ENCODE measurements at places on chromosomes 16 and 17.

- no peak for DNase-seq
Observed at GRCh38 chr16:67052399-67052798, 23.4 kb downstream of the CBFB start.

- DNase-seq, result no peak
Observed at GRCh38 chr17:28545787-28546415, 6.5 kb downstream of the UNC119 start.

GRCh38 chr16:89319886-89320781 is 102.6 kb downstream of the ZNF778 start:
- peak; percentile 31 for DNase-seq

DNA sequence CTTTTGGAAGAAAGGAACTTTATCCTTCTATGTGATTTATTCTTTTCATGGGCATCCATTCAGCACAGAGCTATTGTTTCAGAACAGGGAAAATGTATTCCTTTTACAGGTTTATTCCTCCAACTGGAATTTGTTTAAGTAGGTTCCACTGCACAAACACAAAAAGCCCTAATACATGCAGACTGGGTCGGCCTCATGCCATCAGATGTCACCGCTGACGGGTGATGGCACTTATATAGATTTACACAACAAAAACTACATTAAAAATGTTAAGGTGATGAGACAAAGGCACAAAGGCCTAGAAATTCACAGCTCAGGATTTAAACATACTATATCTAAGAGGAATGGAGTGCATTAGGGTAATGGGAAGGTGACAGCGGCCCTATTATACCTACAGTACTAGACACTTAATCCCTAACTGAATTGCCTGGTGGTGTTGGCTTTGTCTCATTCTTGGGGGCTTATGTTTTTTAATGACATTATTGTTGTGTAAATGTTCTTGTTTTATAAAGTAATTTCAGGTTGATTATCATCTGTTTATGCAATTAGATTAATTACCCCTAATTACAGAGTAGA is 276.4 kb upstream of the PSMD7 start:
- DNase-seq, result no peak

GRCh38 chr16:586047-586644 is 3.7 kb upstream of the RAB40C start:
- DNase-seq, result no peak

GRCh38 chr16:50274326-50275097 is 8.2 kb downstream of the ADCY7 start:
- DNase-seq, result peak; percentile 37

GRCh38 chr17:71516149-71516548 is 604.7 kb upstream of the SOX9 start:
- no peak for DNase-seq

DNA sequence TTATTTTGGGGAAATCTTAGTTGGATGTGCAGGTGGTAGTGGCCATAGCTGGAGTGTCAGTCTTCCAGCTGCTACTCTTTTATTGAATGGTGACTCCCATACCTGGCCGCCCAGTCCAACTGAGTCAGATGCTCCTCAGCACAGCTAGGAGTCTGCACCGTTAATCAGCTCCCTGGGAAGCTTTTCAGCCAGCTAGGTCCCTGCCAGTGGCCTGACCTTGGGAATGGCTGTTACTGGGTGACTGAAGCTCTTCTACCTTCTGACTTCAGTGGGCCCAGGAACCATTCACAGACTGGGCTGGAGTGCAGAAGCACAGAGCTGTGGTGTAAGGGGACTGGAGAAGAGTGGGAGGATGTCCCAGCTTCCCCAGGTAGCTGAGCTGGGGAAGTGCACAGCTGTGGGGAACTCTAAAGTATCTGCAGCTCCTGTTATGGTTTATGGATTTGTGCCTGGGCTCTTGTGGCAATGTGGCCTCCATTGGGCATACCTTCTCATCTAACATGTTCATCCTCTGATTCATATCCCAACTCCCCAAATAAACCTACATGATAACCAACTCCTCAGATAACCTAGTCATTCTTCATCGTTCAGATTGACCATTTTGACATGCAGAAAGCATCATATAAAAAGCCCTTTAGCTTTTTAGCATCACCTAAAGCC is 14.0 kb downstream of the ALKBH5 start:
- no peak for DNase-seq

DNA sequence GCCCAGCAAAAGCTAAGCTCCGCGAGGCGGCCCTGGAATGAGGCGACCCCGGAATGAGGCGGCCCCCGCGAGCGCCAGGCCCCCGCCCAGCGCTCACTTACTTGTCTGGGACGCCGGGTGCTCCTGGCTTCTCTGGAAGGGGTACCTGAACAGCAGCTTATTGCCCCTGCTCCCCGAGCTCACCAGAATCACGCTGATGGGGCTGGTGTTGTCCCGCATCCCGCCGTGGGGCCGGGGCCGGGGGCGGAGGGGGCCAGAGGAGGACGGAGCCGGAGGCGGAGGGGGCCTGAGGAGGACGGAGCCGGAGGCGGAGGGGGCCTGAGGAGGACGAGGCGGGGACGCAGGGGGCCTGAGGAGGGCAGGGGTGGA is 440 bp downstream of the NPRL3 start:
- DNase-seq, result peak; percentile 33

DNA sequence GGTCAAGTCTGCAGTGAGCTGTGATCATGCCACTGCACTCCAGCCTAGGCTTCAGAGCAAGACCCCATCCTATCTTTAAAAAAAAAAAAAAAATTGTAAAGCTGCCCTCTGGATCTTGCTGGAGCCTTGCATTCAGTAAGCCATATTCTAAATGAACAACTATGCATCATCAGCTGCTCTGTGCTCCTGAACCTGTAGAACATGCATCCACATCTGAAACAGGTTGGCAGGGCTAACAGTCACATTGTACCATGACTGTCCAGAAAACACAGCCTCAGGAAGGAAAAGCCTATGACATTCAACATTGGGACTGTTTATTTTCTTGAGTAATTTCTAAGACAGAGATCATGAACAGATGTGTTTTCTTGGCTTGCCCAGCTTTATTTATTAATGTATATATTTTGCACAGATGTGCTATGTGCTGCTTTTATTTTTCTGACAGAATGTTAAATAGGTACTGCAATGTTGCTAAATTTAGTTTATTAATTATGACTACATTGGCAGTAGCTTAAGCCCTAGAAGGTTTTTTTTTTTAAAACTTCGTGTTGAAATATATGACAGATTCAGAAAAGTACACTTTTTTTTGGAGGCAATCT is 19.8 kb downstream of the ACSF2 start:
- DNase-seq, result no peak

GRCh38 chr16:23581764-23582163 is 14.4 kb downstream of the NDUFAB1 start:
- no peak for DNase-seq

- DNase-seq, result no peak
Observed at GRCh38 chr17:81018044-81018802, 16.7 kb upstream of the BAIAP2 start.

- DNase-seq, result no peak
Observed at GRCh38 chr17:17810895-17811248, 25.9 kb downstream of the SREBF1 start.

- no peak for DNase-seq
Observed at GRCh38 chr16:5461141-5461540, 363.5 kb upstream of the EEF2KMT start.

DNA sequence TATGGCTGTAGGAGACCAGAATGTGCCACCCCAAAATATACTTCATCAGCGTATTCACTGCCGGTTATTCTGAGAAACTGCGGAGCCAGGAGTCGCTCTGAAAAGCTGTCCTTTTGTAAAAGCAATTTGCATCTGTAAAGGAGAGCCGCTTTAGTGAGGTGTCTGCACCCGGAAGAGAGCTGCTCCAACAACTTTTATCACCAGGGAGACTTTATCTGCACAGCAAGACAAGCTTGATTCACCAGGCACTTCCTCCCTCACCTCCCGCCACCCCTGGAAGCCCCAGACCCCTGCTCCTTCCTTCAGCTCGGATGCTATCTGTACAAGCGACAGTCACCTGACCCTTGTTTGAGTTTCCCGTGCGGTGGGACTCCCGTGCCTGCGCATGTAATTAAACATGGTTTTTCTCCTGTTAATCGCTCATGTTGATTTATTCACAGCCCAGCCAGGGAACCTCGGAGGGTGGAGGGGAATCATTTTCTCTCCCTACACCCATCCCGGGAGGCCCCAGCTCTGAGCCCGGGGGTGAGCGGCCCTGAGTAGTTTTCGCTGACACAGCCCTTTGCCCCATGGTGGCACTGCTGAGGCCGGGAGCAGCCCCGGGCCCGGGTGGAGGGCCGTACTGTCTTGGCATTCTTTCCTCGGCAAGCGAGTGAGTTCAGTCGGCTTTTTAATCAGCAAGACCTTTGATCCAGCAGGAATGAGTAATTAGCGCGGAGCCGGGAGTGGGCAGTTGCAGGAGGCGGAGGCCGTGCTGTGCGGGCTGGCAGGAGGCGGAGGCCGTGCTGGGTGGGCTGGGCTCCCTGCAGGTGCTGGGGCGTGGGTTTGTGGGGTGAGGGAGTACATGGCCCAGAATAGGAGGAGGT is 222.7 kb upstream of the CIBAR2 start:
- peak; percentile 17 for DNase-seq

- DNase-seq, result no peak
Observed at GRCh38 chr17:36602030-36602748, 806 bp downstream of the MRM1 start.

- no peak for DNase-seq
Observed at GRCh38 chr16:54143934-54144571, 142.5 kb downstream of the IRX3 start.

DNA sequence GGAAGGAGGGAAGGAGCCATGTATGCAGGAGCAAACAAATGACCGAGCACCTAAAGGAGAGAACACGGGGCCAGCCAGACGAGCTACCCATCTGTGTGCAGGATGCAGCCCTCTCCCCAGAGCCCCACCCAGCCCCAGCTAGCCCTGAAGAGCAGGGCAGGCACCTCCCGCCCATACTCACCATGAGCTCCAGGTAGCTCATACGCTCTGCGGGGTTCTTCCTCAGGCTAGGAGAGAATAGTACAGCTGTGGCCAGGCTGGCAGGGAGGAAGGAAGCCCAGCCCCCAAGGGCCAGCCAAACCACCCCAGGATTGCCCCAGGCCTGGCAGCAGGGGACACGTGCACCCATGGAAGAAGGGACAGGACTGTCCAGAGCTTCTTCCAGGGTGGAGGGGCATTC is 81.9 kb downstream of the KCNJ18 start:
- no peak for DNase-seq

GRCh38 chr16:49623501-49624266 is 232.2 kb downstream of the ZNF423 start:
- no peak for DNase-seq

GRCh38 chr17:44137891-44138709 is 3.6 kb upstream of the HROB start:
- DNase-seq, result peak; percentile 88

GRCh38 chr16:77304134-77304533 is 104.9 kb downstream of the SYCE1L start:
- no peak for DNase-seq

DNA sequence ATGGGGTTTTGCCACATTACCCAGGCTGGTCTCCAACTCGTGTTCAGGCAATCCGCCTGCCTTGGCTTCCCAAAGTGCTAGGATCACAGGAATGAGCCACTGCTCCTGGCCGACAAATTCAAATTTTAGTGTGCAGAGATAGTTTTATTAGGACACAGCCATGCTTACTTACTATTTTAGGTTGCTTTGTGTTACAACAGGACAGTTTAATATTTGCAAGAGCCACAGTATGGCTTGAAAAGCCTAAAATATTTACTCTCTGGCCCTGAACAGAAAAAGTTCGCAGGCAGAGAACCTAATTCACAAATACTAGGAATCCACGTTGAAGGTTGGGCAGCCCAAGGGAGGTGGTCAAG is 12.6 kb upstream of the ETV4 start:
- no peak for DNase-seq

GRCh38 chr17:77779711-77780539 is 178.6 kb upstream of the TNRC6C start:
- DNase-seq, result no peak

DNA sequence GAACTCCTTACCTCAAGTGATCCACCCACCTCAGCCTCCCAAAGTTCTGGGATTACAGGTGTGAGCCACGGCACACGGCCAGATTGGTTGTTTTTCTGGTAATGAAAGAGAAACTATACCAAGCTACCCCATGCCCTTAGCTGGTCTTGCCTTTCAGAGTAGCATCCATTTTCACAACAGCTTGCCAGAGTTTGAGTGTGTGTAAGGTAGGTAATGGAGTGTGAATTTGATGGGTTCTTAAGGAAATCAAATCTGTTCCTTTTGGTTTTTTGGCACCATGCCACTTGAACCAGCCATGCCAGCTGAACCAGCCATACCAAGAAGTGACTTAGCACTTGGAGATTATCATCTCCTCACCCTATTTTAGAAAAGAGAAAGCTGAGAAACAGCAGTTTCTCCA is 5.1 kb downstream of the CALCOCO2 start:
- no peak for DNase-seq

GRCh38 chr17:72702998-72703397 is 389.5 kb downstream of the SLC39A11 start:
- DNase-seq, result no peak

DNA sequence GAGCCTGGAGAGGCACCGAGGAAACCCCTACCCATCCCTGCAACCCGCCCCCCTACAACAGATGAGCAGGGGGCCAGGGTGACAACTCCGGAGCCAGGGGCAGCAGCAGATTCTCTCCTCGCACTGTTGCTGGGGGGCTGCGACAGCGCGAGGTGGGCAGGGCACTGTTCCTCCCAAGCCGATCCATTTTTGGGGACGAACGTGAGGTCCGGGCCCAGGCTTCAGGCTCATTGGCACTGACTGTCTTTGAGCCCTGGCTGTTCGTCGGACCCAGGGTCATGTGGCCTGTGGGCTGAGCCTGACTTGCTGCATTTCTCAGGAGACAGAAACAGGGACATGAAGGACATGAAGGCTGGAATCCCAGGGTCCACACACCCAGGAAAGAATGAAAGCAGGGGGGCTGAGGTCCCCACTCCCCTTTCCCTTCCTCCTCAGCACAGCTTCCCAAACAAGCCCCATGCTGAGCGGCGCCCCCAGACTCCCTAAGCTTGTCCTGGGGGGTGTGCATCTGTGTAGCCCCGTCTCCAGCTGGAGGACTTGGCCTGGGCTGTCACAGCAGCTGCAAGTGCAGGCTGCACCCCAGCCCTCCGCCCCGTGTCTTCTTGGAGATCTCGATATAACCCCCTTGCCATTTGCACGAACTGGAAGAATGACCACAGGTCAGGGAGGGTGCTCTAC is 18.7 kb downstream of the CEP295NL start:
- DNase-seq, result no peak

DNA sequence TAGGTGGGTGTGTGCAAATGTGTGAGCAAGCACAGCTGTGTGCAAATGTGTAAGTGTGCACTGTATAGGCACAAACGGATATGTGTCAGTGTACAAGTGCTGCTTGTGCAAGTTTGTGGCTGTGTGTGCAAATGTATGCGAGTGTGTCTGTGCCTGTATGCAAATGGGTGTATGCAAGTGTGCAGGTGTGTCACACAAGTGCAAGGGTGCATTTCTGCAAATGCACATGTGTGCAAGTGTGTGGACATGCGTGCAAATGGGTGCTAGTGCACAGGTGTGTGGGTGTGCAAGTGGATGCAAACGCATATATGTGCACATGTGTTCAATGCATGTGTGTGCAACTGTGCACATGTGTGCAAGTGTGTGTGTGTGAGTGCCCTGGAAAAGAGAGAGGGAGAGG is 76.5 kb upstream of the TNRC6C start:
- DNase-seq, result no peak

Data from stimulated activated CD4-positive, alpha-beta T cell treated with anti-CD3 and anti-CD28 coated beads, Interleukin-4, amount 100 ng/mL, for 4 hours (primary cell).